ENCODE measurements at places on chromosomes 5 and 9.

DNA sequence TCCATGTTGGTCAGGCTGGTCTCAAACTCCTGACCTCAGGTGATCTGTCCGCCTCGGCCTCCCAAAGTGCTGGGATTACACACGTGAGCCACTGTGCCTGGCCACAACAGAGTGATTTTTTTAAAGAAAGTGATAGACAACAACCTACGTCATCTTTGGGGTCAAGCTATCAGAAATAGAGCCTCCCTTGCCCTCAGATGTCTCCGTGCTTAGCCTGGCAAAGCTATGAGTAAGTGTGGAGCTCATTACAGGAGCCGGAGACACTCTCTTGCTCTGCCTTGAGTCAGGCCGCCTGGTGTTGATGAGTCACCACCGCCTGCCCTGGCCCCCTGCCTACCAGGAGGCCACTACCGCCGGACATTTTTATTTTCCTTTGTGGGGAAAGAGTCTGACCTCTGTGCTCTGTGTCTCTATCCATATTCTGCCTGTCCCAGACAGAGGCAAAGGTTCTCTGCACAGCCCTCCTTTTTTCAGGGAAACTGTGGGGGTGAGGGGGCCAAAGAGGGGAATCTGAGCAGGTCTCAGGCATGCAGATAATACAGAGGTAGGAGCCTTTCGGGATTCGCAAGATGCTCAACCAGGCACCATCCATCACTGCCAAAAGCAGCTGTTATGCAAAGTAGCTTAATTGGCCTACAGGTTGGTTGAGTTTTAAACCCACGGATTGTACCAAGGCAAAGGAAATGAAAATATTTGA lies 123.7 kb upstream of the CPEB4 start:
- DNase-seq: no peak

- peak; percentile 69 for DNase-seq
Observed at GRCh38 chr9:503881-504852, 289.5 kb downstream of the DOCK8 start.

DNA sequence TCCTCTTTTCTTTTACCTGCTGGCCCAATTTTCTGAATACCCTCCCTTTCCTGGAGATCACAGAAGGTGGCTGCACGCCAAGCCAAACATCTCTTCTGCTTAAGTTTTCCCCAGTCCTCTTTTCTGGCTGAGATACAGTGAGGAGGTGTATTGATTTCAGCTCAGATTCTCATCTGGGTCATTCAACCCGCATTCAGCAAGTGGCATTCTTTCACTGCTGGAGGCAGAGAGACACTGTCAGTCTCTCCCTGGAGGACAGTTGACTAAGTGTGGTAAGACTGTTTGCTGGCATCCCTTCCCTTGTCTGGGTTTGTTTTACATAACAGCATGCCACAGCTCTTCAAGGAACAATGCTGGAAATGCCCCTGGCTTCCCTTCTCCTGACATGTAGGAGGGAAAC lies 60.5 kb downstream of the GABRG2 start:
- DNase-seq: no peak

GRCh38 chr5:125053179-125053578 lies 306.7 kb upstream of the ZNF608 start:
- no peak for DNase-seq

GRCh38 chr5:109656829-109657228 lies 32.9 kb upstream of the MAN2A1 start:
- no peak for DNase-seq

GRCh38 chr5:143699121-143699520 lies 112.8 kb upstream of the HMHB1 start:
- DNase-seq: no peak

DNA sequence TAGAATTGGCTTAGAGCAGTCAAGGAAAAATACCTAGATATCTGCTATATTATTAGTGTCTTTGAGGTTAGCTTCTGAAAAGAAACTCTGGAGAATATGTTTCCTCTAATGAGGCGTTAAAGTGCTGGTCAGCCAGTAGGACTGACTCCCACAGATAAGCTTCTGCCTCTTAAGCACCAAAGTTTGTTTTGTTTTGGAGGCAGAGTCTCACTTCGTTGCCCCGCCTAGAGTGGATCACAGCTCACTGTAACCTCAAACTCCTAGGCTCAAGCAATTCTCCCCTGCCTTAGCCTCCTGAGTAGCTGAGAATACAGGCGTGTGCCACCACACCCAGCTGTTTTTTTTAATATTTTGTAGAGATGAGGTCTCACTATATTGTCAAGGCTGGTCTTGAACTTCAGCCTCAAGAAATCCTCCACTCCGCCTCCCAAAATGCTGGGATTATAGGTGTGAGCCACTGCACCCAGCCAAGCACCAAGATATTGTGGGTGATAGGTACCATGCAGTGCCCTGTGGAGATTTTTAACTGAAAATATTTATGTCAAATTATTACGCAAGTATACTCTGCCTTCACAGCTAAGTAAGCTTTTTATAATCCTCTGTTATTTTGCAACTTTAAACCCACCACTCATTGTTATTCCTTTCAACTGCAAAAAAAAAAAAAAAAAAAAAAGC lies 24.7 kb upstream of the TMEM171 start:
- no peak for DNase-seq

- DNase-seq: no peak
Observed at GRCh38 chr5:176774216-176775171, 35.9 kb upstream of the UNC5A start.

GRCh38 chr9:136455043-136456002 lies 15.7 kb upstream of the INPP5E start:
- DNase-seq: no peak

DNA sequence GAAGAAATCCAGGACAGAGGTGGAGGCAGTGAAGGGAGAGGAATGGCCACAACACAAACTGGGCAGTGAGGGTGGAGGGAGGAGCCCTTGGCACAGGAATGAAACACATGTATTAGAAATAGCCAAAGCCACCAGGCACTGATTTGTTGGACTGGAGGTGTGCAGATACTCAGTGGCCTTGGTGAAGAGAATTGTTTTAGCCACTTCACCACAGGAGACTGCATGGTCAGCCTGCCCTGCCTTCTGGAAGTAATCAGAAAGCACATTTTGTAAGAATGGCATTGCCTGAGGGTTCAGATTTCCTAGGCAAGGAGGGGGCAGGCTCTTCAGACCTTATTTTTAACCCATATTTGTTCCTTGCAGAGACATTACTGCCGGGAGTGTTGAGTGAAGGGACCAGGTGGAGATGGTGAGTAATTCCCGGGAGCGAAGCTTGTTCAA lies 2.2 kb downstream of the SGCD start:
- no peak for DNase-seq

DNA sequence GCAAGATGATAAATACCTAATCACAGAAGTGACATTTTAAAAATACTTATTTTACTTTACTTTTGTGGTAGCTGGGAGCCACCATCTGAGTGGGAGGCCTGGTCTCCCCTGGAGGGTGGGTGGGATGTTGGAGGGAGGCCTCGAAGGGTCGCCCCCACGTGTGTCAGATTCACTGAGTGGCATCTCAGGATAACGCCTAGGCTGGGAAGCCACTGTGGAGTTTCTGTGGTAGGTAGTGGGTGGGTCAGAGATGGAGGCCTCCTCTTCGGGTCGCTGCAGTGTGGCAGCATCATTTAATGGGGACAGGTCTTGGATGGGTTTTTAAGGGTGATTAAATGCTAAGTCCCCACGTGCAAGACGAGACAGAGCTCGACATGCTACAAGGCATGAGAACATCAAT lies 1154.8 kb upstream of the CDH18 start:
- DNase-seq: no peak

- no peak for DNase-seq
Observed at GRCh38 chr5:172546196-172546595, 91.9 kb upstream of the SH3PXD2B start.

DNA sequence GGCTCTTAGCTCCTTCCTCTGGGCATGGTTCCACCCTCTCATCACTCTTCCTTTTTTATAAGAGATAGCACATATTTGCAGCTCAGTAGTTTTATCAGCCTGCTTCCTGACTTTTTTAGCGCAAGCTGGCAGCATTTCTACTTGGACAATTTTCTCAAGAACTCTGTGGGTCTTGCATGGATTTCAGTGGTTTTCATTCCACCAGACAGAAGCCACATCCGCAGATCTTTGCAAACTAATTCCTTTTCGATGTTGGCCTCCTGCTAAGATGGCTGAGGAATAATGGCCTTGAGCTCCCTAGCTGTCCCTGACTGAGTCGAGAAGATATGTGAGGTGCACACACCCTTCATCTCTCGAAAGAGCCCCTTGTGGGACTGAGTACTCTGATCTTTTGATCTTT lies 49.5 kb downstream of the GALNT12 start:
- no peak for DNase-seq

DNA sequence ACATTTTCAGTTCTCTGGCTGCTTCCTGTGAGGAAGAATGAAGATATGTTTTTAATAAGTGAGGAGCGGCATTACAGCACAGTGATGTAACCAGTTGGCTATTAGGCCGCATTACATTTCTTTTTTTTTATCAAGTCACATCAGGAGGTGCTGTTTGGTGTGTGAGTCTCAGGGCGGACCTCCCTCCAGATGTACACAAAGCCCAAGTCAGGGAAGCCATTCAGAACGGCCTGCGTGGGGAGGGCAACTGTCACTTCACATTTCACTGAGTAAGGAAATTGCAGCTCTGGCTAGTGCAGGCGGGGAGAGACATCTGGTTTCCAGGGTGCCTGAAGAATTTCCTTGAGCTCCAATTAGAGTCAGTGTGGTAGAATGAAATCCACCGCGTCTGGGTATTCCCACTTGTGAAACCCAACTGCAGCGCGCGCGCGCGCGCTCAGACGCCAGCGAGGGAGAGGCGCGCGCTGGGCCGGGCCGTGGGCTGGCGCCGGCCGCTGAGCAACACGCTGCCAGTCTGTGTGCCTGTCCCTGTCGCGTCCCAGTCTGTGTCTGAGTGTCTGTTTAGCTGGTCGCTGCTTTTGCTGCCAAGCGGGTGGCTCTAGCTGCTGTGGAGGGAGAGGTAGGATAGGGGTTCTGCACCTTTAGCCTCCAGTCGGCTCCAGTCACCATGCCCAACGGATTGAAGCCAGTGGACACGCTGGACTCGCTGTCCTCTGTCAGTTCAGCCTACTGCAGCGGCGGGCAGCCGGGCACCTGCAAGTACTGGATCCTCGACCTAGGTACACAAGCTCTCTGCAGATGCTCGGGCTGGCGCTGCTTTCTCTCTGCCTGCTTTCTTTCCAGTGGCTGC lies 140.8 kb upstream of the OTULINL start:
- peak; percentile 39 for DNase-seq

- DNase-seq: no peak
Observed at GRCh38 chr5:102762562-102763227, 7.6 kb downstream of the PAM start.

- no peak for DNase-seq
Observed at GRCh38 chr9:91395106-91395552, 28.5 kb downstream of the NFIL3 start.

DNA sequence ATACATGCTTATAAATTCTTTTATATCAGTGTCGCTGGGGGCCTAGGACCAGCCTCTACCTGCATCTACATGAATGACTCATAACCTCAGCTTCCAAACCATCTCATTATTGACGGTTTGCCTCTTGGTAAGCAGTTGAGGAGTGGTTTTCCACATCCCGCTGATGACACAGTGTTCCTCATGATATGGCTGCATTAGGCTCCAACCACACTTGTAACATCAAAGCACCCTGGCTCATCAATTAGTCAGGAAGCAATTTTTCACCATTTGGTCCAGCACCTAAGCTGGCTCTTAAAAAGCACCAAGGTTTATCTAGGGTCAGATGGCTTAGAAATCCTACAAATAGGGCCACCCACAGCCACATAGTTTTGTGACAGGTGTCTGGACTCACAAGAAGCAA lies 402.4 kb downstream of the ARHGEF28 start:
- no peak for DNase-seq

GRCh38 chr9:134111064-134111463 lies 24.8 kb upstream of the WDR5 start:
- no peak for DNase-seq

Measured in NCI-H1105 treated with DMSO at 0.1 percent for 48 hours (cell line).